Left renal cortex interstitium (tissue), 4 donors: ENCODE measurements at places on chromosomes 2 and 18. TPM values are rescaled to one million over a fixed set of nuclear protein-coding genes. Genes with fewer than 3 reads are reported as not detected.

DNA sequence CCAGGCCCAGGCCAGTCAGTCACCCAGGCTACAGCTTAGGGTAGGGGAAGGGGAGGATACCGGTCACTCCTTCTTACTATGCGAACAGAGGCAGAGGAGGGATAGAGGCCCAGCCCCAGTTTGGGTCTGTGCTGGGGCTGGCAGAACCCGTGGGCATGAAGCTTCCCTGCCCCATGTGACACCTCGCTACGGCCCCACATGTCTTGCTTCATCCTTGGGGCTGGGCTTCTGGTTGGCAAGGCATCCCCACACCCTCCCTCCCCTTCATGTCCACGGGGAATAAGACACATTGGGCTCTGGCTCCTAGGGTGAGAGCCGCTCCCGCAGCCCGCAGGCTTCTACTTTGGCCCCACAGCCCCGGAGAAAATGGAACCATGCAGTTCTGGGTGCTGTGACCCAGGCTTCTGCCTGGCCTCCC lies 32.4 kb downstream of the HS1BP3 start:
- DNase-seq: no peak

DNA sequence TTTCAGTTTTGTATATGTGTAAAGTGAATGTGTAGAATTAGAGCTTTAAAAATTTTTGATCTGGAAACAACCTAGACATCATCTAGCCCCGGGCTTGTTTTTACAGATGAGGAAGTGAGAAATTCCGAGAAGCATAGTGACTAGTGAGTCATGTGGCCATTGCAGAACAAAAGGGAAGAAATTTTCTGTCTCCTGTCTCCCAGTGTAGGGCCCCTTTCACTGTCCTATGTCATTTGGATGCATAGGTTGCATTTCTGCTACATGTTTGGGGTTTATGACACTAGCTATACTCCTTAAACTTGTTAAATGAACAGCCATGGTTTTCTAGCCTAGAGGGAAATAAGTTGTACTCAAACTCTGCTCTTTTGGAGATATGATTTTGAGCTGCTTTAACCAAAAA lies 84.6 kb downstream of the PLCL1 start:
- no peak for DNase-seq

DNA sequence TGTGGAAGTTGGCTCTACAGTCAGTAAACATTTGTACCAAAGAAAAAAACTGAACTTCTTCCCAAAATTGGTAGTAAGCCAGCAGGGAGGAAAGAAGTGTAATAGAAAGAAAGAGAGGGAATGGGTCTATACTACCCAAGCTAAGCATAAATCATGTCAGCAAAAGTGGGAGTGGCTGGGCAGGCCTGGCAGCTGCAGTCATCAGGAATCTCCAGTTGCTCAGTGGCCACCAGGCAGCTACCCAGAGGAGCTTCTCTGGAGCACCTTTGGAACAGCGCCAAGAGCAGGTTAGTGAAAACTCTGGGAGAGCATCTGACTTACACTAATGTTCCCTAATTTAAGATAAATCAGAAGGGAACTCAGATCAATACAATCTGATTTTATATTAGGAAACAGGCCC lies 14.3 kb downstream of the FRZB start:
- no peak for DNase-seq

FECH gene
- 45.3 TPM for polyA plus RNA-seq

GPR45 gene
- polyA plus RNA-seq: 0.28 TPM

AFG3L2 gene
- polyA plus RNA-seq: 68.0 TPM

FOXD4L1 gene
- 0.48 TPM for polyA plus RNA-seq

DNA sequence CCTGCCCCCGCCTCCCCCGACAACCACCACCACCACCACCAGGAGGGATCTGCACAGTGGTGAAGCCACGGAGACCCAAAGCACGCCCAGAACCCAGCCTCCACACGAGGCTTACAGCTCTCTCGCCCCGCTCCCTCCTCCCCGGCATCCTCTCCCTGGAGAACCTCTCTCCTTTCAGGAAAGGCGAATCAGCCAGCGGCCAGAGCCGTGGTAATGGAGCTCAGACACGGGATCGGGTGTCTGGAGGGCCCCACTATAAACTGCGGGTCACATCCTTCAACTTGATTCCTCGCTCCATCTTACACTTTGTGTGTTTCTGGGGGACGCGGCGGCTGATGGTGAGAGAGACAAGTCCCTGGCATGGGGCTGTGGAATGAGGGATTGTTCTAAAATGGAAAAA lies 271.5 kb upstream of the SIX2 start:
- no peak for DNase-seq

RAPGEF4 gene
- 11.6 TPM for polyA plus RNA-seq

FEV gene
- polyA plus RNA-seq: 0.13 TPM

NTSR2 gene
- not detected for polyA plus RNA-seq

ASIC4 gene
- 0.33 TPM for polyA plus RNA-seq

PARD3B gene
- polyA plus RNA-seq: 31.9 TPM

DNA sequence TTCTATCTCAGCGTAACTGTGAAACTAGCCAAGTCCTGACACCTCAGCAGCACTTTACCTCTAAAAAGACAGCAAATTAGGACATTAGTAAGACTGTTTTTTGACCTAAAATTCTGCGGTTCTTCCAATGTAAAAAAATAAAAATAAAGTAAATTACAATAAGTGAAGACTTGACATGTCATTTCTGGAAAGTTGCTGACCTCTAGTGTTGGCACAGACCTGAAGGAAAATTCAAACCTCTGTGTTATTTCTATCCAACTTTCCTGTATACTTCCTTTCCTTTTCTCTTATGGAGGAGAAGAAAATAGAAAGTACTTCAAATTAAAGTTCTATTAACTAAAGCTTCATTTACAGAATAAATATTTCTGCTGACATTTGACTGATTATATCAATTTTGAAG lies 110.6 kb downstream of the TMEM182 start:
- no peak for DNase-seq
